ENCODE measurements at places on chromosomes 6 and 20. TPM values are rescaled to one million over a fixed set of nuclear protein-coding genes. Genes with fewer than 3 reads are reported as not detected.

BMP7 gene
- not detected for total RNA-seq

RAD21L1 gene
- 0.47 TPM for total RNA-seq

CST2 gene
- not detected for total RNA-seq

ADGB gene
- total RNA-seq: not detected

ZNF165 gene
- 2.1 TPM for total RNA-seq

RNASET2 gene
- 108 TPM for total RNA-seq

TUBB2B gene
- total RNA-seq: not detected

MCCD1 gene
- total RNA-seq: not detected

OOEP gene
- total RNA-seq: not detected

SERPINB1 gene
- total RNA-seq: 169 TPM

ITPR3 gene
- total RNA-seq: 39.2 TPM

SYNJ2 gene
- 51.7 TPM for total RNA-seq

GSTA4 gene
- 7.9 TPM for total RNA-seq

NKX2-4 gene
- total RNA-seq: not detected

UFL1 gene
- total RNA-seq: 23.0 TPM

RGS17 gene
- not detected for total RNA-seq

BPIFB1 gene
- total RNA-seq: not detected

ZBTB12 gene
- 1.3 TPM for total RNA-seq

ZNF334 gene
- total RNA-seq: 5.8 TPM

LTA gene
- total RNA-seq: 266 TPM

B3GAT2 gene
- total RNA-seq: not detected

VSTM2L gene
- total RNA-seq: 0.30 TPM

IMPG1 gene
- total RNA-seq: not detected

TAF11 gene
- 35.3 TPM for total RNA-seq

HTR1E gene
- total RNA-seq: not detected

HCRTR2 gene
- not detected for total RNA-seq

CLPSL1 gene
- total RNA-seq: not detected

MROH8 gene
- total RNA-seq: 0.27 TPM

UNC5CL gene
- 5.1 TPM for total RNA-seq

IFNGR1 gene
- 32.7 TPM for total RNA-seq

HNF4A gene
- total RNA-seq: not detected

ZSCAN31 gene
- 1.7 TPM for total RNA-seq

ISM1 gene
- 0.31 TPM for total RNA-seq

RFX6 gene
- not detected for total RNA-seq

TSPO2 gene
- total RNA-seq: not detected

TNXB gene
- total RNA-seq: 10.1 TPM

HMGCLL1 gene
- total RNA-seq: not detected

AKAP12 gene
- 0.36 TPM for total RNA-seq

HDGFL1 gene
- total RNA-seq: not detected

RUNX2 gene
- total RNA-seq: 9.5 TPM

WFDC10B gene
- total RNA-seq: not detected

PRSS16 gene
- total RNA-seq: 1.3 TPM

MAS1 gene
- not detected for total RNA-seq

C6orf141 gene
- not detected for total RNA-seq

All from activated naive CD4-positive, alpha-beta T cell treated with anti-CD3 and anti-CD28 coated beads, Interleukin-2, amount 50 U/mL, for 72 hours (primary cell).